GM20000 (cell line): ENCODE measurements at places on chromosomes 1 and 21.

DNA sequence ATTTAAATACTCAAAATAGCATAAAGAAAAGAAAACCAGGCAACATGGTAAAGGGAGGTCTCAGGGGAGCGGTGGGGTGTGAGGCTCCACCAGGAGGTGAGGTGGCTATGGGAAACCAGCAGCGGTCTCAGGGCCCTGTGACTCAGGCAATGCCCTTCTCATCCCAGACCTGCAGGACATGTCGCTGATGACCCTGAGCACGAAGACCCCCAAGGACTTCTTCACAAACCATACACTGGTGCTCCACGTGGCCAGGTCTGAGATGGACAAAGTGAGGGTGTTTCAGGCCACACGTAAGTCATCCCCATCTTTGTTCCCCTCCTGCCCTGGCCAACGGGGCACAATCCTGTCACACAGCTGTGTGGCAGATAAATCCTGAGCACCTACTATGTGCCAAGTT is 31.5 kb downstream of the PADI4 start:
- DNase-seq, result no peak

GRCh38 chr1:206685334-206685768 is 646 bp downstream of the MAPKAPK2 start:
- DNase-seq, result peak; percentile 68

DNA sequence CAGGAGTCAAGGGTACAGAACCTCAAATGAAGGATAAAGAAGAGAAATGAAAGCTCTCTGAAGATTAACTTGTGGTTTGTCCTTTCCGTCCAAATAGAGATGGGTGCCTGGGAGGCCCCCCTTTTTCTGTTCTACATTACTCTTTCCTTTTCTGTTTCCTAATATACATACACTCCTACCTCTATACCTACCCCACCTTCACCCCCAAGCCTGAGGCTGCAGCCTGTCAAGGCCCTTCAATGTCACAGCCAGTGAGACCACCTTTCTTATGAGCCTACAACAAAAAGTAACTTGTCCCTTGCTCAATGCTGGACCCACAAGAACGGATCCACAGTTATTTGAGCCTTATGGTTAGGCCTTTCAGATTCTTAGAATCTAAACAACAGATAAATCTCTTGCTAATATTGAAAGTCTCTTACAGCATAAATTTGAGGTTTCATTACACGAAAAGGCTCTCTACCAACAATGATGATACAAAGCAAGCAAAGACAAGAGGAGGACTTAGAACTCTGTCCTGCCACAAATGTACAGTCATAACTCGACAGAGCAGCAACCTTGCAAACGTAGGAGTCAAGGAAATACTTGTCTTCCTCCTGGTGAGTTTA is 4.1 kb upstream of the TRAF3IP3 start:
- peak; percentile 60 for DNase-seq

DNA sequence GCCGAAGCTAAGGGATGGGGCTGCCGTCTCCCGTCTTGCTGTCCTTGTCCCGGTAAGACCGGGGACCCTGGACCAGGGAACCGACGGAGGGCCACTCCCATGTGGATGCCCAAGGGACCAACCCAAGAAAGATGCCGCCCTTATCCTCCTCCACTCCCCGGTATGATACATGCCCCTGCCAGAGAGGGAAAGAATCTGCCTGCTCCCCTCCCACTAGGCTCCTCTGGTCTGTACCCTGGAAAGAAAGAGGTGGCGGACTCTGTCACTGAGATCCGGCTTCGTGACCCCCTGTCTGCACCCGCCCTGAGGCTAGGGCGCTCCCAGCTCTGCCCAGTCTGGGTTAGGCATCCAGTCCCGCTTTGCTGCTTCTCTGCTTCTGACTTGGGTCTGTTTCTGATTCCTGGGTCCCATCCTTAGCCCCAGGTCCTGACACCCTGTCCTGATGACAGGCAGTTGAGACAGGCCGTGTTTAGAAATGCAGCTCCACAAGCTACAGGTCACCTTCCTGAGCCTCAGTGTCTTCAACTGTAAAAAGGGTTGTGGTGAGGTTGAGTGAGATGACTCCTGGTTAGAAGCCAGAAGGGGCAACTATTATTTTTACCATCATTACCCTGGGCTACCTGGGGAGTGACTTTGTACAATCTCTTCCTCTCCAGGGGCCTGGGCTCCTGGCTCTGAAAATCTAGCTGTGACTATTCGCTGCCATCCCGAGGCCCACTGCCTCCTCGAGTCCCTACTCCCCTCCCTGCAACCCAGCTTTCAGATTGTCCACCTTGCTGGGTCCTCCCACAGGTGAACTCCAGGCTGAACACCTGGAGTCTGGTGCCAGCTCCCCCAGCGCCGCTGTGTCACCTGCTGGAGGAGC is 3.7 kb downstream of the MATN1 start:
- DNase-seq, result no peak

- DNase-seq, result no peak
Measured at GRCh38 chr1:168271636-168272035, 9.0 kb upstream of the TBX19 start.

DNA sequence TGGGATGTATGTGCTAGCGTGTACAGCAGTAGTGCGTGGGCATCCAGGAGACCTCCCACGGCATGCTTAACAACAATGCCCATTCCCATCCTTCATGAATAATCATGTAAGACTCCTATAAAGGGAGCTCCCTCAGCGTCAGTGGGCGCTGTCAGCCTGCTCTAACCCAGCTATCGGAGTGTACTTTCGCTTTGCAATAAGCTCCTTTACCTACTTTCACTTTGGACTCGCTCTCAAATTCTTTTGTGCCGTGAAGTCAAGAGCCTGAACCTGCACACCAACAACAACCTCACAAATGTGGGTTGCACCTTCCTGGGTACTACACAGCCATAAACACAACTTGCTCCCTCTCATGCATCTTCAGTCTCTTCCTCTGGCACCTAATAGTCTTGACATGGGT is 114.8 kb upstream of the PAXBP1 start:
- DNase-seq, result no peak

DNA sequence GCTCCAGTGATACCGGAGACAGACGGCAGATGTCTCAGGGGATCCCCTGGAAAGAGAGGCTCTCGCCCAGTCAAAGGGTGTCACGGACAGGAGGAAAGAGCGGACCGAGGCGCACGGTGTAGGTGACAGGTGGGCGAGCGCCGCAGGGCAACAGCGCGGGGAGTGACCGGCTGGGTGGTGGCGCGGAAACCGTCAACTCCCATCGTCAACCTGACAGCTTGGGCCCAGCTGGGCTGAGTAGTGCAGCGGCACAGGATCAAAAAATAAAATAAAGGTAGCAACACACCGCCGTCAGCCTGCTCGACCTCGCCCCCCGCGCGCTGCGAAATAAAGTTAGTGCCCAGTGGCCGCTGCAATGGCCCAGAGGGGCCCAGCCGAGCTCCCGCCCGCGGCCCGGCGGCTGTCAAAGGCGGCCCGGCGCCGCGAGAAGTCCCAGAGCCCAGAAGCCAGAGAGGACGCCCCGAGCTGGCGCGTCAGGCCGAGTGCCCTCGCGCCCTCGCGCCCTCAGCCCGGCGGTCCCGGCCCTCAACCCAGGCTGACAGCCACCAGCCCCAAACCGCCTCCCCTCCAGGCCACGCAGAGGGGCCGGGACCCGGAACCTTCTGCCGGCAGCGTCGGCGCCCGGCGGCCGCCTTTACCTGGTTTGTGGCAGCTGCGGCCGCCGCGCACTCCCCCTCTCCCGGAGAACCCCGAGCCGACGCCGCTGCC is at the start of gene LYST:
TSS of gene LYST (minus strand) at position 702 of the 708 bp plus-strand sequence. CDS start 36,489 bp downstream, outside the sequence.
- DNase-seq, result peak; percentile 74

DNA sequence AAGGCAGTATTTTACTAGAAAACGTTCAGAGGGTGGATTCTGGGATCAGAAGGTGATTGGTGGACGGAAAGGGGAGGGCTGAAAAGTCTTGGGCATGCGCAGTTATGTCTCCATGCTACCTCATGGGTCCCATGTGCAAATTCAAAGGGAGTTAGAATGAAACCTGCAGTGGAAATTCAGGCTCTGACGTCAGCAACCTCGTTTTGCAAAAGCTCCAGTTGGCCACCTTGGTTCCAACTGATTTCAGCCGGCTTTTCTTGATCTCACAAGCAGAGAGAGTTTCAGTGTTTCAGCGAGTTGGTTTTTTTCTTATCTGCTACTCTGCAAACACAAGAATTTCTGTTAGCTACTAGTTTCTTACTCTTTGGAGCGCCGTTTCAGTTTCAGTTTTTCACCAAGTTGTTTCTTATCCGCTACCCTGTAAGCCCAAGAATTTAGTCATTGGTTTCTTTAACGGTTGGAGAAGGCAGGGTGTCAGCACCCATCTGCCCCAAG is 69.8 kb upstream of the PGBD5 start:
- no peak for DNase-seq

DNA sequence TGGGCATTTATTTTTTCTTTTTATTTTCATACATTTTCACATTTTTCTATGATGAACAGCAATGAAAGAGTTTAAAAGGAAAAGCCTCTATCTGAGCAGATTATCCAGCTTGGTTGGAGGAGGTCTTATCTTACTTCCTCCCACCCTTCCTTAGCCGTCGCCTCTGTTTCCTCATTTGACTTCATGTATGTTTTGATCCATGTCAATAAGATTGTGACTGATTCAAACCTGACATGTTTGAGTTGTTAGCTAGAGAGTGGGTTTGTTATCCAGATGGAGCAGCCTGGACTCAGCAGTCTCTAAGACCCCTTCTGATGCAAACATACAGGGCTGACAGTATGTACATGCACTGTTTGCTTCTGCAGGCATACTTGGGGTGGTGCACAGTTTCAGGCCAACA is 31.2 kb downstream of the MACO1 start:
- no peak for DNase-seq

DNA sequence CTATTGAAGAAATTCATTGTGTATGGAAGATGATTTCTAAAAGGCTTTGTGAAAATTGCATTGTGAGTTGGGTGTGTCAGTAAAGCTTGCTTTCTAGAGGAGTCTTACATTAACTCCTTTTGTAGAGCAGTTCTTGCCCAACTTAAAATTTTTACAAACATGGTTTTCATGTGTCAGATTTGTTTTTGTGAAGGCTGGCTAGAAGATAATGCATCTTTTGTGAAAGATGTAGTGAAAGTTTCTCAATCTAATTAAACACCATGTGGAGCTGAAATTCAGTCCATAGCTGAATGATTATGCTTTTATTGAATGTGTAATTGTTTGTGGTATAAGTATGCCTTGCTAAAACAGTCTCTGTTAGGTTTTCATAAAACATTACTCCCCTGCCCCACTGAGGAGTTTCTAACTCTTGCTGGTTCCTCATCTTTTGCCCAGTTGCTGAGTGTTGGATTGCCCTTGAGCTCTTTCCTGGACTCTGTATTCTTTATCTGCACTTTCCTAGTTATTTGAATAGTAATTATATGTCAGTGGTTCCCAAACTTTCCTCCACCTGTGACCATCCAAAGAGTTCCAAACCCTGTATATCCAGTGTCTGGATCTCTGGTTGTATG is 38.0 kb downstream of the KCTD3 start:
- DNase-seq, result no peak

- DNase-seq, result no peak
Measured at GRCh38 chr1:22365331-22366295, 86.0 kb upstream of the ZBTB40 start.
